CD4-positive, alpha-beta T cell treated with Interleukin-1 beta for 1 hour (primary cell): ENCODE measurements at places on chromosomes 16 and 17.

- no peak for DNase-seq
Observed at GRCh38 chr17:21817791-21818364, 125.6 kb downstream of the KCNJ18 start.

DNA sequence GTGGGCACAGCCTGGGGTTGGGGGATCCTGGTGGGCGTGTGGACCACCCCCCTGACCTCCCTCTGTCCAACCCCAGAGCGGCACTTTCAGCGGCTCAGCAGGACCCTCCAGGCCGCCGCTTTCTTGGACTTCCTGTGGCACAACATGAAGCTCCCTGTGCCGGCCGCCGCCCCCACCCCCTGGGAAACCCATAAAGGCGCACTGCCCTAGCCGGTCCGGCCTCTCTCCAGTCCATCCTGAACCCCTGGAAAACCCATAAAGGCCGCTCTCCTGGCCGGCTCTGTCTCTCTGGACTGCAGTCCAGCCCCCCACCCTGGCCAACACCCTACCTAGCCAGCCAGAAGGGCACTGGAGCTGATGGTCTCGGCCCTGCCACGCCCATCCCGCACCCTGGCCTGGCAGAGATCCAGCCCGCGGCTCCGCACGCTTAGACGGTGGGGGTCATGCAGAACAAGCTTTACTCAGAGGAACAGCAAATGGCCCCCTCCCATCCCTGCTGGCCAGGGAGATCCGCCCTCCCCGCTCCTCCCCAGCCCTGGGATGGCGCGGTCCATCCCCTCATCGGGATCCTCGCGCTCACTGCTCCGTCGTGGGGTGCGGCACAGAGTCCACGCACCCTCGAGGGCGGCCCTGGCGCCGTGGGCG is 2.7 kb downstream of the NOXO1 start:
- no peak for DNase-seq

DNA sequence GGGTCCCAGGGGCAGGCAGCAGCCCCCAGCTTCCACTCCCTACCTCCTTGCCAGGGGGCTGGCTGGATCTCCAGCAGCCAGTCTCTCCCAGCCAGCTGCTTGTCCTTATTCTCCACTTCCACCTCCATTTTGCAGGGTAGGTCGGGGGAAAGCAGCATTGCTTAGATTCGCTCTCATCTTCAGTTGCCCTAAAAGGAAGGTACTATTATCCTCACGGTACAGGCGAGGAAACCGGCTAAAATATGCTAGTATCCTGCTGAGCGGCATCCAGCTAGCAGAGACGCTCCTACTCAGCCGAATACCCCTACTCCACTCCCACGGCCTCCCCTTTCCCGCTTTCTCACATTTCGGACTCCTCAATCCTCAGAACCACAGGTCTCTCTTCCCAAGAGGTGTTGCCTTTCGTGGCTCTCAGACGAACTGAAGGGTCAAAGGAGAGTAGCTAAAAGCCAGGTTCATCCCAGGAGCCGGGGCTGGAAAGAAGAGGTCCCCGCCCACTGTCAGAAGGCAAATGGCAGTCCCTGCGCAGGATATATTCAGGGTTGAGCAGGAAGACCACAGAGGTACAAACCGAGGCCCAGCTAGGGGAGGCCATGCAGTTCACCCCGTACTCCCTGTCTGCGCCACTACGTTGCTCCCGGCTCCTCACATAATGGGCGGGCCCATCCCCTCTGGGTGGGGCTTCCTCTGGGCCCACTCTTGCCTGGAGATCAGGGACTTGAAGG is 1.7 kb upstream of the RAB11FIP4 start:
- DNase-seq, result no peak

GRCh38 chr16:14386115-14386514 is 243.9 kb downstream of the PARN start:
- DNase-seq, result no peak

GRCh38 chr16:58127033-58127556 is 2.1 kb downstream of the CFAP20 start:
- DNase-seq, result peak; percentile 77

GRCh38 chr17:68594552-68594951 is 6.6 kb downstream of the FAM20A start:
- no peak for DNase-seq

DNA sequence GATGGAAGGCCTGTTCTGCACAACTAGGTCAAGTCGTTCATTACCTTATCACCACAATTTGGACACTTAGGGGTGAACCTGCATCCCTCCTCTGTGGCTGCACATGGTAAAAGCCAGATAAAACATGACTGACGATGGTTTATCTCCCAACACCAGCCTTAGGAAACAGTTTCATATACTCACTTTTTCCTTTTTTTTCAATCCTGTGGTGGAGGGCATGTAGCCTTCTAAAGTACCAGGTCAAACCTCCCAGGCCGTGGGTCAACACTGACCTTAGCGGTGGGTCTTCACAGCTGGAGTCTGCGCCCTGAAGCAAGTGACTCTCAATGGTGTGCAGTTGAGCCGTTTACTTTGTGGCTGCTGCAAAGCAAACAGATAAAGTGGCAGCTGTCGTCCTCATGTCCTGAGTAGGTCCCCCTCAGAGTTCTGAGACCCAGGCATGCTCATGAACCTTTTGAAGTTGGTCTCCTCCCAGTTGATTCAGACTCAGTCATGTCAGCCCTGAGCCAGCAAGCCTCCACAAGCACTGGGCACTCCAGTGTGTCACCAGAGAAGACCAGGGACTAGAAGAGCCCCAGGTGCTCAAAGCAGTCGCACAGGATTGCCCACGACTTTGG is 5.9 kb downstream of the FAHD1 start:
- no peak for DNase-seq

GRCh38 chr16:86732621-86733295 is 154.4 kb downstream of the FOXL1 start:
- DNase-seq, result no peak

DNA sequence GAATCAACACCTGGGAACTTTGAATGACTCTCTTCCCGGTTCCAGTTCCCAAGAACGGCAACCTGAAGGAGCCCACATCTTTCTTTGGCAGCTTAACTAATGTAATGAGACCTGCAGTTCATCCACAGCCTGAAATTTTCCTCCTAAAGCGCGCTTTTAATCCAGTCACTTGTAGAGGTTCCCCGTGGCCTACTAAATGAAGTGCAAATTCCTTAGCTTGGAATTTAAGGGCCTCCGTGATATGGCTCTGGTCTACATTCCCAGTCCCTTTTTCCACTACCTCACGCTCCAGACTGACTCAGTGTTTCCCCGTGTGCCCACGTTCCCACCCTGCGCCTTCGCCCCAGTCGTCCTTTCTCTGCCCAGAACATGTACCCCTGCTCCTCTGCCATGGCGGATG is 27.2 kb downstream of the FZD2 start:
- no peak for DNase-seq

DNA sequence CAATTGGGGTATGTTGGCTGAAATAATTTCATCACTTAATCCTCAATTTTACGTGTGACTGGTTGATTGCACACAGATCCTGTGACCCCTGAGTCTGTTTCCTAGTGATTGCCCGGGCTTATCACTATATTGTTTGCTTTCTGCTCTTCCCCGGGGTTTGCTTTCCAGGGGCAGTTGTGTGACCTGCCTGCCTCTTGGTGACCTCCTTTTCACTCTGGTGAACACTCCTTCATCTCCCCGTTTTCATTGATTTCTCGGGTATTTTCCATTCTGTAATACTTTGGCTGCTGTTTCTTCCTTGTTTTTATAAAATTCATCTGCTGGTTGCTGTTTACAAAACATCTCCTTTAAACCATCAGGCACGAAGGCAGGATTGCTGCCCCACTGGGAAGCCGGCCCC is 36.0 kb downstream of the NTN1 start:
- no peak for DNase-seq

GRCh38 chr17:57315061-57316015 is 59.0 kb downstream of the MSI2 start:
- DNase-seq, result no peak

DNA sequence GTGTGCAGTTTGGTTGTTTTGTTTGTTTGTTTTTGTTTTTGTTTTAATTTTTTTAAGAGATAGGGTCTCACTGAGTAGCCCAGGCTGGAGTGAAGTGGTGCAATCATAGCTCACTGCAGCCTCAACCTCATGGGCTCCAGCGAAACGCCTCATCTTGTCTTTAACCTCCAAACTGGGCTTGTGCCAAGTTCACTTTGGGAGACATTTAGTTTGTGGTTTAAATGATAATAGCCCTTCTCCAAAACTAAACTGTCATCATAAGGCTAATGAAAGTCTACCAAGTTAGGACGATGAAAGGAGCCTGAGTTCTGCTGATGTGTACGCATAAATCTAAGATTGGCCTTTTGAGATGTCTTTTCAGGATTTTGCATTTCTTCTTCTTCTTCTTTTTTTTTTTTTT is 6.5 kb upstream of the CARD14 start:
- DNase-seq, result no peak
